ENCODE measurements at places on chromosomes 4 and X.

- no peak for DNase-seq
Observed at GRCh38 chr4:96016634-96017299, 176.9 kb downstream of the PDHA2 start.

GRCh38 chr4:41318839-41319530 is 62.3 kb downstream of the UCHL1 start:
- DNase-seq = no peak

DNA sequence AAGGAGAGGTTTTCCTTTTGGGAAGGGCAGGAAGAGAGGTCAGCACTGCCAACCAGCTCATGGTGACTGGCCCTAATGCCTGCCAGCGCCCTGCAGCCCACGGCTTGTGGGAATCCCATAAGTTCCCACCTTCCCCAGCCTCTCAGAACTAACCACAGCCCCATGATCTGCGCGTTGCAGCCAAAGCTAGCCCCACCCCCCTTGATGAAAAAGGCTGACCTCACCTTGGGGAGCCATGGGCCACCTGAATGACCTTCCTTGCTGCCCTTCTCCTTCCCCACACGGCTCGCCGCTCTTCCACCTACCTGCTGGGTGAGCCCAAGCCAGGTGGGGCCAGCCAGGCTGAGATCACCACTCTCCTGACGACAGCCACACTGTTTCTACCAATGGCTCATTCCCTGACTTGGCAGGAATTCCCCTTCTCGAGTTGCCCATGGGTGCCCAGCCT is 3.9 kb upstream of the ELF4 start:
- DNase-seq = no peak

- DNase-seq = no peak
Observed at GRCh38 chrX:10707773-10708172, 87.4 kb upstream of the MID1 start.

- no peak for DNase-seq
Observed at GRCh38 chr4:164251257-164251656, 502.7 kb upstream of the SMIM31 start.

DNA sequence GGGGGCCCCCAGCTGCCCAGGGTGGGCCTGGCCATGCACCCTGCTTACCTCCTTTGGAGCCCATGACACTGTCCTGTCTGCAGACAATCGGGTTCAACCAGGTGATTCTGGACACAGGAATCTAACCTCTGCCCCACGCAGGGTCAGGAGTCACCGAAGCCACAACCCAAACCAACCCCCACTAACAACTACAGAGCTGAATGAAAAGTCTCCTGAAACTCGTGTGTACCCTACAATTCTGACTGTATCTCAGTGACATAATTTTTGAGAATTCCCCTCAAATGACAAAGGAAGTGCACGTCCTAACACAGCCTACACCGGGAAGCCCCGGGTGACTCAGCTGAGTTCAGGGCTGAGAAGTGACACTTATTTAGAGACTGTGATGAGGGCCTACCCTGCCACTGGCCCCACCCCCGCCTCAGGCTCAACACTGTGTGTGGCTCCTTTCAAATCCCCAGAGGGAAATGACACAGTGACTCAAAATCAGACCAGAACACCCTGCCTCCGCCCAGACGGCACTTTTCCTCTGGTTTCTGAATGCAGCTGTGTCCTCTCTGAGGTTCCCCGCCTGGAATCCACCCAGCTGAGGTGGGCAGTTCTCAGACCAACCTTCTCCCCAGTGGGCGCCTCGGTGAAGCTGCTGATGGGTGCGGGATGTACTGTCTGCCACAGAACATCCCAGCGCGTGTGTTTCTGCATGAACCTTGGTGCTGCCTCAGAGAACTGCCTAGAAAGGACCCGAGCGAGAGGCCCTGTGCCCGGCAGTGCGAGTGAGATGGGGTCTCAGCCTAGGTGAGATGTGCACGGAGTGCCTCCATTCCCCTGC is 9.9 kb downstream of the TNIP2 start:
- DNase-seq = no peak

- DNase-seq = no peak
Observed at GRCh38 chr4:149708513-149709130, 107.0 kb downstream of the IQCM start.

GRCh38 chr4:133152330-133152821 is 3.3 kb downstream of the PCDH10 start:
- DNase-seq = no peak

GRCh38 chr4:180557950-180558349 is 1685.3 kb upstream of the TENM3 start:
- DNase-seq = no peak
